ENCODE measurements at places on chromosomes 1 and 21.

DNA sequence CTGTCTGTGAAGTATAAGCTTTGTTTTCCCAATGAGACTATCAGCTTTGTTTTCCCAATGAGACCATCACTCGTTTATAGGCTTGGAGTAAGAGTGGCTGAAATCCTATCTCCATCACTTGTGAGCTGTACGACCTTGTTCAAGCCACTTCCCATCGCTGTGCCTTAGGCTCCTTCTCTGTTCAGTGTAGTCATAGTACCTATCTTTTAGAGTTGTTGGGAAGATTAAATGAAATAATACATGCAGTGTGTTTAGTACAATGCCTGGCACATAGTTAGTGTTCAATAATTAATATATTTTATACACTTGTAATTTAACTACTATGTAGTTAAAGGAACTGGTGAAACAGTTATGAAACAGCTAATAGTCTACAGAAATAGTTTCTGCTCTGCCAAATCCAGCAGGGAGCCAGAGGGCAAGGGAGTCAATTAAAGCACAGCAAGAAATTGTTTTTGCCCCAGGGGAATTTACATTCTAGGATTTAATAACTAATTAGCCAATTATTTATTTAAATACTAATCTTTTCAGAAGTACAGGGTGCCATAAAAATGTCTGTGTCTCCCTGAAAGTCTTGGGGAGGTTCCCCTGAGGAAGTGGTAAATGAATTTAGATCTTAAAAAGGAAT is 139.3 kb upstream of the HMCN1 start:
- peak; percentile 66 for DNase-seq

- no peak for DNase-seq
These were observed 2.2 kb downstream of the IL10RB start for GRCh38 chr21:33268393-33268736.

- DNase-seq, result no peak
These were observed 2.4 kb downstream of the FCN3 start for GRCh38 chr1:27372022-27372807.

DNA sequence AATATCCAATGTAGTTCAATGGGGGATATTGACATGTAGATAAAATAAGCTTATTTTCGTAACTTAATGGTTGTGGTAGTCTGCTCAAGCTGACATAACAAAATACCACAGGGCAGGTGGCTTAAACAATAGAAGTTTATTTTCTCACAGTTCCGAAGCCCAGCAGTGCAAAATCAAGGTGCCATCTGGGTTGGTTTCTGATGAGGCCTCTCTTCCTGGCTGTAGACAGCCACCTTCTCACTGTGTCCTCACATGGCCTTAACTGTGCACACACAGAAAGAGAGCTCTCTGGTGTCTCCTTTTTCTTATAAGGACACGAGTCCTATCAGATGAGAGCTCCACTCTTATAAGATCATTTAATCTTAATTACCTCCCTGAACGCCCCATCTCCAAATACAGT is 64.8 kb upstream of the IPO9 start:
- DNase-seq, result peak; percentile 17

- DNase-seq, result no peak
These were observed 602.7 kb upstream of the CHRM3 start for GRCh38 chr1:238783633-238784032.

- DNase-seq, result no peak
These were observed 137.5 kb upstream of the TMEM51 start for GRCh38 chr1:15016001-15016400.

- peak; percentile 16 for DNase-seq
These were observed 47.8 kb downstream of the CEP350 start for GRCh38 chr1:180002437-180002836.

GRCh38 chr1:41416552-41417334 is 55.5 kb downstream of the FOXO6 start:
- DNase-seq, result peak; percentile 78

- DNase-seq, result no peak
These were observed 527.7 kb upstream of the TMPRSS15 start for GRCh38 chr21:18931237-18931636.

DNA sequence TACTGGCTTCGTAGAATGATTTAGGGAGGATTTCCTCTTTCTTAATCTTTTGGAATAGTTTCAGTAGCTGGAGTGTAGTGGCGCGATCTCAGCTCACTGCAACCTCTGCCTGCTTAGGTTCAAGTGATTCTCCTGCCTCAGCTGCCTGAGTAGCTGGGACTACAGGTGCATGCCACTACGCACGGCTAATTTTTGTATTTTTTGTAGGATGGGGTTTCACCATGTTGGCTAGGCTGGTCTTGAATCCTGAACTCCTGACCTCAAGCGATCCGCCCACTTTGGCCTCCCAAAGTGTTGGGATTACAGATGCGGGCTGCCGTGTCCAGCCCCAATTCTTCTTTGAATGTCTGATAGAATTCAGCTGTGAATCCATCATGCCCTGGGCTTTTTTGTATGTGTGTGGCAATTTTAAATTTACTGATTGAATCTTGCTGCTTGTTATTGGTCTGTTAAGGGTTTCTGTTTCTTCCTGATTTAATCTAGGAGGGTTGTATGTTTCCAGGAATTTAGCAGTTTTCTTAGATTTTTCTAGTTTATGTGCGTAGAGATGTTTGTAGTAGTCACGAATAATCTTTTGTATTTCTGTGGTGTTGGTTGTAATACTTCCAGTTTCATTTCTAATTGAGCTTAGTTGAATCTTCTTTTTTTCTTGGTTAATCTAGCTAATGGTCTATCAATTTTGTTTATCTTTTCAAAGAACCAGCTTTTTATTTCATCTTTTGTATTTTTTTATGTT is 15.3 kb downstream of the MAN1C1 start:
- no peak for DNase-seq

GRCh38 chr1:43348809-43349593 is 9.8 kb upstream of the CDC20 start:
- peak; percentile 60 for DNase-seq

- no peak for DNase-seq
These were observed 205.7 kb upstream of the PTBP2 start for GRCh38 chr1:96515925-96516324.

DNA sequence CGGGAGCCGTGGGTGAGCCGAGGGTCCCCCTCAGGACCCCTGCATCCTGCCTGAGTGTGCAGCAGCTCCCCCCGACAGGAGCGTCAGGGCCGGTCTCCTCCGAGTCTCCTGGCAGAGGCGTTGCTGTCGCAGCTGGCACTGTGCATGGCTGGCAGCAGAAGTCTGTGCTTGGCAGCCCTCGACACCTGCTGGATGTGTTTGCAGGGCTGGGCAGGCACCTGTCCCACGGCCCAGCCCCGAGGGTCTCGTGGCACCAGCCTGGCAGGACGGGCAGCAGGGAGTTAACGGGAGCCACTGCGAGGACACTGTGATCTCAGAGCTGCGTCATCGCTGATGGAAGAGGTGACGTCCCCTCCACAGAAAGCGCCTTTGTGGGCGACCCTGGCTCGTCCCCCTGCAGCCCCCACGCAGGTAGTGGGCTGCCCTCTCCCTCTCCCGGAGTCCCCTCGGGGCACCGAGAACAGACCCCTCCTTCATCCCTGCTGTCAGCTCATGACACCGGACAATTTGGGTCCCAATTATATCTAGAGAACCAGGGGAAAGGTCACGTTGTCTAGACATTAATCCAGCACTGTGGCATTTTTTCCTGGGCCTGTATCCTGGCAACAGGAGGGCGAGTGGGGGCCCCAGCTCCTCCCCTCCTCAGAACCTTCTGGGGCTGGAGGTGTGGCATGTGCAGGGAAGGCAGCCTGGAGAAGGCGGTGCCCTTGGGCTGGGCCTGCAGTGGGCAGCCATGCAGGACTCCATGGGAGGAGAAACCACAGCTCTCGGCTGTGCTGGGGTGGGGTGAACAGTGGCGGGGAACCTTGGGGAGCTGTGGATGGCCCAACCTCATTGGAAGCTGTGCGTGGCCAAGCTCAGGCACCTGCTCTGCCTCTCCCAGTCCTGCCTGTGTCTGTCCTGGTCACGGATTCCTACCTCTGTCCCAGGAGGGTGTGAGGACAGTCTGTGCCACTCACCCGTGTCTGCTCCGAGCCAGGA is 15.4 kb downstream of the COL18A1 start:
- DNase-seq, result no peak

- no peak for DNase-seq
These were observed 21.1 kb downstream of the CD53 start for GRCh38 chr1:110893908-110894490.

- peak; percentile 27 for DNase-seq
These were observed 49.5 kb downstream of the SCMH1 start for GRCh38 chr1:41192456-41193178.

DNA sequence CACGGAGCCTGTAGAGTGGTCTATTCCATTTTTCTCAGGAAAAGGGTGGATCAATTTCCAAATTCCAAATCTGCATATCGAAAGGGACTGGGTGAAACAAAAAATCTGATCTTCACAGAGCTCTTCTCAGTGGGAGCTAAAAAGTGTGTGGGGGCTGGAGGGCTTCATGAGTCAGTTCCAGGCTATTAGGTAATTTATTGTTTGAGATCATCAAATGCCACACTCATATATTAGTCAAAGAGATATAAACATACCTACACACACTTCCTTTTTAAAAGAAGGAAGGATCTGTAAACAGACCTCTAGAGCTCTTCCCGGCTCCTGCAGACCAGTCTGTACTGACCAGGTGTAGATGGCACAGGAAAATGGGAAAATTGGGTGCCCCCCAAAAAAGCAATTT is 175.4 kb downstream of the ZBTB18 start:
- peak; percentile 59 for DNase-seq

DNA sequence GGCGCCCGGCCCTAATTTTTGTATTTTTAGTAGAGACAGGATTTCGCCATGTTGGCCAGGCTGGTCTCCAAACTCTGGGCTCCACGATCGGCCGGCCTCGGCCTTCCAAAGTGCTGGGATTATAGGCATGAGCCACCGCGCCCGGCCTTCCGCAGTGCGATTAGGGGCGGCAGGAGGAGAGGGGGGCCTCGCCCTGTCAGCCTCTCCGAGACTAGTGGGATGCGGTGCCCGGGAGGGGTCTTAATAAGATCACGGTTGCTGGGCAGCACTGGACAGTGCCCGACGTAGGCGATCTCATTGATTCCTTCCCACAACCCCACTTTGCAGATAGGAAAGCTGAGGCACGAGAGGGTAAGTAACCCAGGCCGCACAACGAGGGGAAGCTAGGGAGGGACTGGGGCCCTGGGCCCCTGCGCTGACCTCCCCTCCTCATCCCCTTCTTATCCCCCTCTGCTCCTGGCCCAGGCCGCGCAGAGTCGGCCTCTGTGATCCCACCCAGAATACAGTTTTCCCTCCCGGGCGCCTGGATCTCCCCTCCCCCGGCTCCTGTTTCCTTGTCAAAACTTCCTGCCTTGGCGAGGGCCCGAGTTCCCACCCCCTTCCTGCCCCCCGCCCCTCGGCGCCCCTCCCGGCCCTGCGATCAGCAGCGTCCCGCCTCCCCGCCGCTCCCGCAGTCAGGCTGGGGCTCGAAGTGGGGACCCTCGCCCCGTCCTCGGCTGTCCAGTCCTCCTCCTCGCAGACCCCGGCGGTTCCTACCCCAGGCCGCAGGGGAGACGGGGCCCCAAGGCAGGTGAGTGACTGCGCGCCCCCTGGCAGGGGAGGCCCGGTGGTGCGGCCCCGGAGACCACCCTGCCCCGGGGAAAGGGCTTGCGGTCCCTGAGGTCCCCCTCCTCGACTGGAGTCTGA is at the start of gene PEAR1:
PEAR1 (plus strand) TSS at position 671 of the 906 bp plus-strand sequence. CDS start 10,209 bp downstream, outside the sequence.
- peak; percentile 69 for DNase-seq

- no peak for DNase-seq
These were observed 8.7 kb downstream of the TPRG1L start for GRCh38 chr1:3633344-3634058.

GRCh38 chr1:157580179-157580827 is 17.6 kb downstream of the FCRL4 start:
- DNase-seq, result peak; percentile 59

GRCh38 chr21:39104911-39105310 is 78.3 kb downstream of the PSMG1 start:
- no peak for DNase-seq

DNA sequence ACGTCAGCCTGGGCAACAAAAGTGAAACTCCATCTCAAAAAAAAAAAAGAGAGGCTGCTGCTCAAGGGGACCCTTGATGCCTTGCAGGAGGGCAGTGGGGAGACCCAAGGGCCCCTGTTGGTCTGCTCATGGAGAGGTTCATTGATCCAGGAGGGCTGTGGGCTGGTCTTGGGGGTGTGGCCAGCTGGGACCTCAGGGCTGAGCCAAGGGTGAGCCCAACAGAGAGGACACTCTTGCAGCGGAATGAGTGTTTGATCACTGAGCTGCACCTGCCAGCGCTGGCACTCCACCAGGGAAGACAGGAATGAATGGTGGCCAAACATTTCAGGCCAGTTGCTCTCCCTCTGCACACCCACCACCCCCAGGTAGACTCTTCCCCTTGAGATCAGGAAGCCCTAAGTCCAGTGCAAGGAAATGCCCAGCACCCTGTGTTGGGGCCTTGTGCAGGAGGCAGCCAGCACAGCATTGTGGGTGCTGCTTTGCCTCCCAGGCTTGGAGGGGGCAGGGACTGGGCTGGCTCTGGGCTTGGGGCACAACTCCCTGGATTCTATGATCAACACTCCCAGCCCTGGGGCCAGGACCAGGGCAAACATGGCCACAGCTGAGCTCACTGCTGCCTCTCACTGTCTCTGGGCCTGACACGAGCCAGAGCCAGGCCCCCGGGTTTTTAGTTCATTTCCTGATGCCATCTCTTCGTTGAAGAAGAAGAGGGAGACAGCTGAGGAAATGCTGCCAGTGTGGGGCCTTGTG is 50.7 kb downstream of the IRF2BP2 start:
- no peak for DNase-seq

- DNase-seq, result no peak
These were observed 14.4 kb downstream of the IGFN1 start for GRCh38 chr1:201205036-201205435.

DNA sequence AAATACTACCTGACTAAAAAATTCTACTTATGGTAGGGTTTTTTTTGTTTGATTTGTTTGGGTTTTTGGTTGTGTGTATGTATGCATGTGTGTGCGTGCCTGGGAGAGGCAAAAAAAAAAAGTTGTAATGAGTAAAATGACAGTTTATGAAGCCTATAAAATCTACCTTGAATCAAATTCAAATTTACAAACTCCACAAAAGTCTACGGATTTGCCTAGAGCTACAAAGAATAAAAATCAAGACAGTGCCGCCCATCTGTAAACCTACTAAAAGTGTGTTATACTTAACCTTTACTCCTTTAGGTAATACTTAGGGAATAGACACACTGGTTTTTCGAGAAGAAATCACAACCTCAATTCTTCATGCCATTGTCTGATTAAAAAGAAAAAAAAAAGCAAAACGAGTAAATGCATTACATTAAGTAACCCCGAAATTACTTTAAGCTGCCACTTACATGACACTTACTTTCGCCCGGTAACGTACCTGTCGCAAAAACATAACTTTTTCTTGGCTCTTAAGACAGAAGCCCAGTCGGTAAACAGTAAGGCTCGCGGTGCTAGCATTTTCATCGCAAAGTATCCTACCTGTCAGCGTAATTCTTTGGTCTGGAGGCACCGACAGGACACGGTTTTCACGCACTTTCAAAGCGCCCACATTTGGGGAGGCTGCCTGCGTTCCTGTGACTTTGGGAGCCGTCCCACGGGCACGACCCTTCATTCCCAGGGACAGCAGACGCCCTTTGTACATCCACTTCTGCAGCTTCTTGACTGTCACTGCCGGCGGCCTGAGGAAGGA is 951 bp downstream of the SYDE2 start:
- DNase-seq, result no peak

GRCh38 chr1:63628607-63629006 is 35.4 kb downstream of the PGM1 start:
- no peak for DNase-seq
